ENCODE measurements at places on chromosomes 7 and 10. TPM values are rescaled to one million over a fixed set of nuclear protein-coding genes. Genes with fewer than 3 reads are reported as not detected.

GATAD1 gene
- total RNA-seq: 61.0 TPM

SYT15B gene
- total RNA-seq: 4.0 TPM

CPED1 gene
- total RNA-seq: 82.0 TPM

CFAP43 gene
- total RNA-seq: 6.3 TPM

SPDYE6 gene
- total RNA-seq: not detected

RNF133 gene
- 2.6 TPM for total RNA-seq

LAMB1 gene
- total RNA-seq: 206 TPM

EMX2 gene
- total RNA-seq: 5.0 TPM

TRIM4 gene
- total RNA-seq: 38.9 TPM

SPDYE2B gene
- not detected for total RNA-seq
